ENCODE measurements at places on chromosomes 11 and 22.

- no peak for DNase-seq
Measured at GRCh38 chr11:553988-554340, 6.6 kb downstream of the LMNTD2 start.

DNA sequence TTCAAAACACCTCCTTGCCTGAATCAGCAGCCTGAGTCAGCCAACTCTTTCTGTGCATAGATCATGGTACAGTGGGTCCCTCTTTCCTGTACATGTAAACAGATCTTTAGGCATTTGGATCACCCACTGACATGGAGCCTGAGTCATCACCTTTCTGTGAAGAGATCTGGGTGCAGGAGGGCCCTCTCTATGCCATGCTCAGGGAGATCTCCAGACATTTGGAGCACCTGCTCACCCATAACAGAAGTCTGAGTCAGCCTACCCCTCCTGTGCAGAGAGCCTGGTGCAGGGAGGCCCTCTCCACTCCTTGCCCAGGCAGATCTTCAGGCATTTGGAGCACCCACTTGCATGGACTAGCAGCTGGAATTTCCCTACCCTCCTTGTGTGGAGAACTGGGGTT is 56.2 kb upstream of the GLYAT start:
- DNase-seq: no peak

GRCh38 chr11:112628676-112629075 is 332.5 kb upstream of the NCAM1 start:
- DNase-seq: no peak

GRCh38 chr11:83456075-83456474 is 169.9 kb upstream of the CCDC90B start:
- peak; percentile 22 for DNase-seq

DNA sequence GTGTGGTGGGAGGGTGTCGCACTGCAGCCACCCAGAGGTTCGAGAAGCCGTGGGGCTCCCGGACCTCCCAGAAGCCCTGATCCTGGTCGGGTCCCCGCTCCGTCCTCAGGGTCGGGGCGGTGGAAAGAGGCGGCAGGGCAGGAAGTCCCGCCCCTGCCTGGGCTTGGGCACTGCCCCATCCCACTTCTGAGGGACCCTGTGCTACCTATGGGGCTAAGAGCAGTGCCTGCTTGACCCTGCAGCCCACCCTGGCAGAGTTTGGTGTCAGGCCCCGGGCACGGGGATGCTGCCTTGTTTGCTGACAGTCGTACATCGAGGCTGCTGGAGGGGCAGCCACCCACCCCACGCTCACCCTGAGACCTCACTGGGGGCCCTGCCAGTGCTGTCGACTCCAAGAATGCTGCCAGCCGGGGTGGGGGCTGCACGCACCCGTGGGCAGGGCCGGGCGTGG is 19.4 kb downstream of the RNH1 start:
- DNase-seq: no peak

- no peak for DNase-seq
Measured at GRCh38 chr11:31141789-31142188, 227.8 kb downstream of the DCDC1 start.

DNA sequence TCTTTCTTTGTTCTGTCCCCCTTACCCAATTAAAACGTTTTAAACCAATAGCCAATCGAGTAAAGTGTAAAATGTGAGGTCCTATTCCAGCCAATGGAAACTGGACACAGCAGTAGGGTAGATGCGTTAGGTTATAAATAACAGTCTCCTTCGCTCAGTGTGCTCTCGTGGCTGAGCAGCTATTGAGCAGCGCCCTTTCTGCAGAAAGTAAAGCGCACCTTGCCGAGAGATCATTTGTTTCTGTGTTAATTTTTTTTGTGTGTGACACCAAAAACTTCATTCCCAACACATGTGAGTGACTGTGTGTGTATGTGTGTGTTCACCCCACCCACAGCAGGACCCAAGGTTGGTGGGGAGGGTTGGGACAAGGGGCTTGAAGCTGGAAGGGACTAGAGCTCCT is 7.2 kb upstream of the TTLL1 start:
- no peak for DNase-seq

GRCh38 chr11:40140560-40140959 is 1318.9 kb downstream of the LRRC4C start:
- DNase-seq: no peak

DNA sequence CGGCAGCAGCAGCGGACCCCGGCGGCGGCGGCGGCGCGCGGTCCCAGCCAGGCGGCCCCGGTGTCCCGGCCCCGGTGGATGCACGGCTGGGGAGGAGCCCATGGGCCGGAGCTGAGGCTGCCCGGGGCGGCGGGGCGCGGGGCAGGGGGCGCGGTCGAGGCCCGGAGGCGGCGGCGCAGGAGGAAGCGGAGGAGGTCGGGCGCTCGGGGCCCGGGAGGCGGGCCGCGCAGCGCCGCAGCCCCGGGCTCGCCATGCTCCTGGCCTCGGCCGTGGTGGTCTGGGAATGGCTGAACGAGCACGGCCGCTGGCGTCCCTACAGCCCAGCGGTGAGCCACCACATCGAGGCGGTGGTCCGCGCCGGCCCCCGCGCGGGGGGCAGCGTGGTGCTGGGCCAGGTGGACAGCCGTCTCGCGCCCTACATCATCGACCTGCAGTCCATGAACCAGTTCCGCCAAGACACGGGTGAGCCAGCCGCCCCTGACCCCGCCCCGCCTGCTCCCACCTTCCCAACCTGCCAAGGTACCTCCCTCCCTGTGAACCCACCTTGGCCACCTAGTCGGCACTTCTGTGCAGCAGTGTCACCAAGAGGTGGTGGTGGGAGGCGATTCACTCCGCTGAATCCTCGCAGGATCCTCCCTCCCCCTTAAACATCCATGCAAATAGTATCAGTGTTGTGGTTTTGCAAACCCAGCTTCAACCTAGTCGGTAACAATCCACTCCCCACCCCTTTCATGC is 580 bp downstream of the DTX4 start:
- DNase-seq: no peak

- DNase-seq: no peak
Measured at GRCh38 chr22:21698430-21699329, 32.9 kb downstream of the PPIL2 start.

DNA sequence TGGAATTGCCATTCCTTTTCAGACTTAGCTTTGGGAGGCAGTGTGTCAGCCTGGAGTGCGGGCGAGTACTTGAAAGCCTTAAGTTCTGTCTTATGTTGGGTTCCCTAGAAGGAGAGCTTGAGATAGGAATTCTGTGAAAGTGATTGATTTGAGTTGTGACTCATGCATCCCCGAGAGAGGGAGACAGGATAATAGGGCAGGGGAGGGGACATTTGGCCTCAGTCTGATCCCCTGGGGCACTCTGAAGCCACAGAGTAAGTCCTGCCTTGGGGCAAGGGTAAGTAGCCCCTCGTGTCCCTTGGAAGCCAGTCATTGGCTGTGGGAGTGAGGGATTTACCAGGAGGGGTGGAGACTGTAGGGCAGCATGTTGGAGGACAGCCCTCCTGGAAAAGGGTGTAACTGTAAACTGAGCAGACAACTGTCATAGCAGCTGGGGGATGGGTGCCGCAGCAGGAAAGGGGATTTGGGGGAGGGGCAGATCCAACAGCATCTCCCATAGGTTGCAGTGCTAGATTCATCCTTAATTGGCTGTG is 44.0 kb downstream of the KIAA1671 start:
- no peak for DNase-seq

DNA sequence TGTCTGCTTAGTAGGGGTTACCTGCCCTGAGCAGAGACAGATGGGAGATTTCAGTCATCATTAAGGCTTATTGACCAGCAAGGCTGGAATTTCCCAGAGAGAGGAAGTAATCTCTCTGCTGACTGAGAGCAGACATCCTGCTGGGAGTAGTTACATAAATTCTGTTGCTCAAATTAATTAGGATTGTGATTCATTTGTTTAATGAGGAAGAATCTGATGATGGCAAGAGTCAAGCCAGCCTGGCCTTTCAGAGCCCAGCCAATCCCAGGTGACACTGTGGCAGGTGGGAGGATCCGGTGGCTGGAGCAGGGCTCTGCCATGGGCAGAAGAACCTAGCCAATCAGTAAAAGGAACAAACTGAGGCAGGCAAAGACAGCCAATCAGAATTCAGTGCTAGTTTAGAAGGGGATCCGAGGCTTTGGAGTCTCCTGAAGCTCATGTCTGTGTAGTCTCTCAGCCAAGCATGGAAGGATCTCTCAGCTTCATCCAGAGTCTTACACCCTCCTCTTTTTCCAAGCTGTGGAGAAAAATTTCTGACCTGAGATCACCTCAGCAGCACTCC is 61.2 kb upstream of the CHST1 start:
- no peak for DNase-seq

DNA sequence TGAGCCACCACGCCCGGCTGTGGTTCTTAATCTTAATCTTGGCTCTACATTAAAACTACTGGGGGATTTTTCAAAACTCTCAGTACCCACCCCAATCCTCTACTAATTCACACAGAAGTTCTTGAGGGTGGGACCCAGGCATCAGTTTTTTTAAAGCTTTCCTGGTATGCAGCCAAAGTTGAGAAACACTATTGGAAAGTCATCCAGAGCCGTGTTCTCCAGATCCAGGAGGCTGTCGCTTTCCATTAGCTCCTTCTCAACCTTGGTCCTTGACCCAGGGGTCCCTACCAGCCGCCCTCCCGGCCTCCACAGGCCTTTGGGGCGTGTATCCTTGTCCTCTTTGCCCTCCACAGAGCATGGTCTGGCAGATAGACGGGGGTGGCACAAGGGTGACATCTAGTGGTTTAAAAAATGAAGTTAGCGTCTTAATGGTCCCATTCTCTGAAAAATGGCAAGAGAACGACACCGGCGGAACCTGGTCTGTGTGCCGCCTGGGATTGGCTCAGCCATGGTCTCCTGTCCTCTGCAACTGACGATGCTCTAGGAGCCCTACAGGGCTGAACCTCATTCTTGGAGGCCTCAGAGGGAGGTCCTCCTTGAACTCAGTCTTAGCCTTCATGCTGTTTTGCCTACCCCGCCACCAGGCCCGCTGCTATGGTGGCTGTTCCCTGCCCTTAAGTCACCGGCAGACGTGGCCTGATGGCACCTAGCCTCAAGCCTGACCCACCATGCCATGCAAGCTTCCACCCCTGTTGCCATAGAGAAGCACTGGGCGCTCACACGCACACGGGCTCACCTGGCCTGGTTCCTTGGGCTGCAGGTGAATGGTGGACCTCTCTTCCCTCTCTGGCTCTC is 152.0 kb upstream of the SYN3 start:
- DNase-seq: no peak

GRCh38 chr11:77449060-77449521 is 24.8 kb downstream of the PAK1 start:
- DNase-seq: no peak

GRCh38 chr22:45876136-45877035 is 100.6 kb downstream of the WNT7B start:
- DNase-seq: no peak

DNA sequence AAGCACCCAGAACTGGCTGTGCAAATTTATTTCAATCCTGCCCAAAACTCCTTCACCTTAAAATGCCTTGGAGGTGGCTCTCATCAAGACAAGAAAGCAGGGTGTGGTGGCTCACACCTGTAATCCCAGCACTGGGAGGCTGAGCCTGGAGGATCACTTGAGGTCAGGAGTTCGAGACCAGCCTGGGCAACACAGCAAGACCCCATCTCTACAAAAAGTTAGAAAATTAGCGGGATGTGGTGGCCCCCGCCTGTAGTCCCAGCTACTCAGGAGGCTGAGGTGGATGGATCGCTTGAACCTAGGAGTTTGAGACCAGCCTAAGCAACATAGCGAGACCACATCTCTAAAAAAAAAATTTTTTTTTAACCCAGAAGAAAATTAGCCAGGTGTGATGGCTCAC is 689 bp upstream of the RAB39A start:
- no peak for DNase-seq

- no peak for DNase-seq
Measured at GRCh38 chr11:29087200-29087812, 929.5 kb downstream of the KCNA4 start.

GRCh38 chr11:68574308-68574707 is 110.0 kb upstream of the GAL start:
- DNase-seq: no peak

- peak; percentile 50 for DNase-seq
Measured at GRCh38 chr22:31248138-31248745, 36.1 kb downstream of the LIMK2 start.

GRCh38 chr22:23121424-23121823 is 20.4 kb downstream of the RSPH14 start:
- DNase-seq: no peak

DNA sequence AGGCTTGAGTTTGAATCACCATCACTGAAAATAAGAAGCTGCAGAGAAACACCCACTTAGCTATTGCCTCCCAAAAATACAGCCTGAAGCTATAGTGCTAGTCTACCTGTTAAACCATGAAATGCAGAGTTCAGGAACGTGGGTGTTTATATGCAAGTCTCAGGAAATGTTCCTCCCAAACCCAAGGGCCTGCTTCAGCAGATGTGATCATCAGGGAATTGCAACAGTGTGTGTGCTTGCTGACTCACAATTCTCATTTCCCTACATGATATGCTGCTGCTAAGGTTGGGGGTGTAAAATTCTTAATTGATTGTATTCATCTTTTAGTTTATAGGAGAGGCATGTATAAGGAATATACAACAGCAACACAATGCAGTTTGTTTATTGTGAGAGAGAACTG is 49.6 kb downstream of the NUP98 start:
- no peak for DNase-seq

- no peak for DNase-seq
Measured at GRCh38 chr22:42052765-42053164, 17.8 kb downstream of the NAGA start.

DNA sequence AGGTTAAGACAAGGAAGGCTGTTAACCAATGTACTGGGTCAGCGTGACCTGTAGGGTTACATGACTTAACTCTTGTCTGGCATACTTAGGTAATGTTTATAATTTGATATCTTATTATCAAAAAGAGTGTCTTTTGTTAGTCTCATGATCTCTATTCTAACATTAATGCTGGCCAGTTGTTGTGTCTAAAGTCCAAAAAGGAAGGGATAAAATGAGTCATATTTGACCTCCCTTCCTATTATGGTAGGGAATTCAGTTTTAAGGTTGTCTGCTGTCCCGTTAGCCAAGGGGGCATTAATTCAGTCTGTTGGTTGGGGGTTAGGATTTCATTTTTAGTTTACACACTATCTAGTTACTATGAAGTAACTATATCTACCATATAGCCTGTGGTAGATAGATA is 364.0 kb downstream of the GRM5 start:
- DNase-seq: no peak

GRCh38 chr22:38504731-38505540 is 1.2 kb downstream of the DDX17 start:
- DNase-seq: no peak

DNA sequence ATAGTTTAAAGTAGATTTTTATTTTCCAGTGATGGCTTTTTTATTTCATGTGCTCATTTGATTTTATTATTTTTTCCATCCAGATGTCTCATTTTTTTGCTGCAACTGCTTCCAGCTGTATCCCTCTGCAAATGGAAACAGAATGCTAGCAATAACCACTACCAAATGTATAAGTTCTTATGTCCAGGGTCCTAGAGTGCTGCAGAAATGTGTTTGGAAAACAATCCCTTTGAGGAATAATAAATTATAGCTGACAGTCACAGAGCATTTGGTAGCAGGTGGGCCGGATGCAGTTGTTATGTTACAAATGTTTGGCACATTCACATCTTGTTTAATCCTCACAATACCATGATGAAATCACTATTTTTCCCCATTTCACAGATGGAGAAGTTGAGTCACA is 300.7 kb upstream of the PDGFD start:
- DNase-seq: no peak

All from dorsolateral prefrontal cortex (tissue), 122 donors.